Retina (tissue), 1 donor: ENCODE measurements at places on chromosomes 5 and 9.

DNA sequence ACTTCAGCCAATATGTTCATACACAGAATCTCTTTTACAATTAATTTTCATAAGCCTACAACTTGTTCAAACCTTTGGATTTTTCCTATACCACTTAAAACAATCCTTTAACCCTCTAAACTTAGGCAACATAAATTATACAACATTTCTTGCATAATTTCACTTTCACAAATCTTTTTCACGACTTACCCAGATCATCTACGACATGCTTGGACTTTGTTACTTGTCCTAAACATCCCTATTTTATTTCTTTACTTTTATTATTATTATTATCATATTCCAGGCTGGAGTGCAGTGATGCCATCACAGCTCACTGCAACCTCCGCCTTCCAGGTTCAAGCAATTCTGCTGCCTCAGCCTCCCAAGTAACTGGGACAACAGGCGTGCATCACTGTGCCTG lies 68.0 kb downstream of the CACNA1B start:
- DNase-seq, result no peak

- DNase-seq, result no peak
Observed at GRCh38 chr9:15417626-15418025, 5.0 kb upstream of the SNAPC3 start.

GRCh38 chr9:80498001-80498555 lies 926.3 kb downstream of the TLE4 start:
- DNase-seq, result peak; percentile 21

DNA sequence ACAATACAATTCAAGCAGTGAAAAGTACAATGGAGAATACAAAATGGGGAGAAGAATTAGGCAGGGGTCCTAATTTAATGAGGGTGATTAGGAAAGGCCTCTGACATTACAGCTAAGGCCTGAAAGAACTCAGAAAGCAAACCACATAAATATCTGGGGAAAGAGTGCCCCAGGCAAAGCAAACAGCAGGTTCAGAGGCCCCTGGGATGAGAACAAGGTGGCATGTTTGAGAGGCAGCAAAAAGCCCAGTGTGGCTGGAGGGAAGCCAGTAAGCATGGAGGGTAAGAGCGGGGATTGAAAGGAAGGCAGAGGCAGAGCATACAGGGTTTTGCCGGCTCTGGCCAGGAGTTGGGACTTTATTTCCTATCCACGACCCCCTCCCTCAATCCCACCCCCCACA lies 33.4 kb upstream of the VDAC1 start:
- no peak for DNase-seq

DNA sequence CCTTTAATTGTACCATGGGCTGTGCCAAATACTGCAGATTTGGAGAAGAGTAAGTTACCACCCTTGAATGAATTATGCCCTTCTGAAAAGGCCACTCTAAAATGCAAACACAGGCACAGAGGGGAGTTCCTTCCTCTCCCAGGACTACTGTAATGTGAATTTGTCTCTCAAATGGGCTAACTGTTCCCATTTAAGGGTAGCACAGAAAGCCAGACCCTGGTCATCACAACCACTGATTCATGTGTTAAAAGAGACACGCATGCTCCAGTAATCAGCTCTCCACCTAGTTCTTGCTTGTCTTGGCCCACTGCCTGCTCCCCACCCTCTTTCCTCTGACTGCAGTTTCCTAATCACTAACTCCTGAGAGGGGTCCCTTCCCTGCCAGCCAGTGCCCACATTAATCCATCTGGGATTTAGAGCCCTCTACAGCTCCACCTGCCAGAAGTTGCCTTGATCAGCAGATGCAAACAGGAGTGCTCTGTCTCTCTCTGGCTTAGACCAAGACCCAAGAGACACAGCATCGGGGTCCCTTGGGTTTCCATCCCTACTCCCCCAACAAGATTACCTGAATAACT lies 382.4 kb downstream of the TMEM167A start:
- DNase-seq, result no peak

- DNase-seq, result peak; percentile 93
Observed at GRCh38 chr5:112419164-112419985, at the start of gene EPB41L4A. Gene EPB41L4A, minus strand, starts transcription at chr5:112419277. Its CDS starts 238 bp downstream, at chr5:112419039.

DNA sequence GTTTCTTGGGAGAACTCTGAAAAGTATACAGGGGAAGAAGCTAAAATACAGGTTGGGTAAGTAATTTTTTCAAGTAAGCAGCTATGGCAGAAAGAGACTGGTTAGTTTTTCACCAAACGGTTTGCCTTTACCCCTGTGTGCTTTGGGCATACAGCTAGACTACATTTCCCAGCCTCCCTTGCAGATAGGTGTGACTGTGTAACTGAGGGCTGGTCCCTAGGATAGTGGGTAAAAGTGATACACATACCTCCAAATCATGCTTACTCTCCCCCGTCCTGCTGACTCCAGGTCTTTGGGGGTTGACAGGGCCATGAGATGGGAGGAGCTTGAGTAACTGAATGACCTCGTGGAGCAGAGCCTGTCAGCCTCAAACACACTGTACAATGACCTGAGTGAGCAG lies 208.6 kb upstream of the GDNF start:
- DNase-seq, result no peak

GRCh38 chr5:67548520-67549295 lies 352.1 kb upstream of the CD180 start:
- no peak for DNase-seq

DNA sequence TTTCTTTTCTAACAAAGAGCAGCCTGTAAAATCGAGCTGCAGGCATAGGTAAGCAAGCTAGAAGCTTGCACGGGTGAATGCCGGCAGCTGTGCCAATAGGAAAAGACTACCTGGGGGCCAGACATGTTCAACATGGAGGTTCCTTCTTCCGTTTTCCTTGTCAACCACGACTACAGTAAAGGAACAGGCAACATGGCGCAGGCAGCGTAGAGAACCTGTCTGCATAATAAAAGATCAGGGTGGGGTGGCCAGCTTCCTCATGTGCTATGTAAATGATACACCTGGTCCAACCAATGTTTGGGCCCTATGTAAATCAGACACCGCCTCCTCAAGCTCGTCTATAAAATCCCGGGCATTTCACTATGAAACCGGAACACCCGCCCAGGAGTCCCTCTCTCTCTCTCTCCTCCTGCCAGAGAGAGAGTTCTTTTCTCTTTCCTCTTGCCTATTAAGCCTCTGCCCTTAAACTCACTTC lies 103.8 kb upstream of the LIFR start:
- no peak for DNase-seq

GRCh38 chr5:43039471-43040286 lies 440 bp downstream of the ANXA2R start:
- peak; percentile 84 for DNase-seq

DNA sequence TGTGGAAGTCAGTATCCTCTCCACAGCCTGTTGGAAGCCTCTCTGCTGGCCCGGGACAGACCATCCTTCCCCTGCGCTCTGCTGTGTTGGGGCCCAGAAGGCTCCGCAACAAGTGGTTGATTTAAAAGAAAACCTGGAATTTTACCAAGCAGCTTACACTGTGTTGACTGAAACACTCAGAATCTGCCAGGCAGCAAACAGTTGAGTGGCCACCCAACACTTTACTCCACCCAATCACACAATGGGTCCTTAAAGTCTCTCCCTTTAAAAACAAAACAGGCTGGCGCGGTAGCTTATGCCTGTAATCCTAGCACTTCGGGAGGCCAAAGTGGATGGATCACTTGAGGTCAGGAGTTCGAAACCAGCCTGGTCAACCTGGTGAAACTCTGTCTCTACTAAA lies 28.0 kb upstream of the DMRT3 start:
- DNase-seq, result no peak

DNA sequence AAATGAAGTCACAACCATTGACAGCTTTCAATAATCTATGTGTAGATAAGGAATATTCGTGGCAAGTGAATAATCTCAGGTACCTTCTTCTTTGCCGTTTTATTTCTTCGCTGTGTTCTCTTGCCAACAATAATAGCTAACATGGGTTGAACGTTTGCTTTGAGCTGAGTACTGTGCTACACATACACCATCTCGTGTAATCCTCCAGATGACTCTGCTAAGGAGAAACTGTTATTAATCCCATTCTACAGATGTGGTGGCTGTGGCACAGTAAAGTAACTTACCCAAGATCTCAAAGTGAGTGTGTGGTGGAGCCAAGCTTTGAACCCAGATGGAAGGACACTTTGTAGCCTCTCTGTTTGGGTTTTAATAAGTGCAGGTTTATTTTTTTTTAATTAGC lies 179.7 kb downstream of the C9orf152 start:
- DNase-seq, result no peak

DNA sequence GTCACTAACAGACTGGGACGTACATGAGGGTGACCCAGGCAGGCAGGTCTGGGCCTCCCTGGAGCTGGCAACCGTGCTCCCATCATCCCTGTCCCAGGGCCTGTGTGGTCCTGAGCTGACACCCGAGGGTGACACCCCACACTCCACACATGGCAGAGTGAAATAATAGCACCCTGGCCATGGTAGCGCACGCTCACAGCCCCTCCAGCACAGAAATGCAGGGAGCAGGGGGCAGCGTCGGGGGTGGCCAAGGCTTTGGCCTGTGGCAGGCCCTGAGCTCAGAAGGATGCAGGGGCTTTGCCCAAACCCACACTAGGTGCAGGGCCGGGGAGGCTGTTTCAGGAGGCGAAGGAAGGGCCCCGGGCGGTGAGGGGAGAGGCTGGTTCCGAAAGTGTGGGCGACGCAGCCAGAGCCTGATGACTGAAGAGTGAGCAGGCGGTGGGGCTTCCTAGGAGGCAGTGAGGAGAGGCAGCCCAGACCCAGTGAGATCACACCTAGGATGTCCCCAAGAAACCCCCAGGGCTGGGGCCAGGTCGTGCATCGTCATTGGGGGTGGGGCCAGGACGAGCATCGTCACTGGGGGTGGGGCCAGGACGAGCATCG lies 12.9 kb downstream of the OR2V2 start:
- DNase-seq, result peak; percentile 60

DNA sequence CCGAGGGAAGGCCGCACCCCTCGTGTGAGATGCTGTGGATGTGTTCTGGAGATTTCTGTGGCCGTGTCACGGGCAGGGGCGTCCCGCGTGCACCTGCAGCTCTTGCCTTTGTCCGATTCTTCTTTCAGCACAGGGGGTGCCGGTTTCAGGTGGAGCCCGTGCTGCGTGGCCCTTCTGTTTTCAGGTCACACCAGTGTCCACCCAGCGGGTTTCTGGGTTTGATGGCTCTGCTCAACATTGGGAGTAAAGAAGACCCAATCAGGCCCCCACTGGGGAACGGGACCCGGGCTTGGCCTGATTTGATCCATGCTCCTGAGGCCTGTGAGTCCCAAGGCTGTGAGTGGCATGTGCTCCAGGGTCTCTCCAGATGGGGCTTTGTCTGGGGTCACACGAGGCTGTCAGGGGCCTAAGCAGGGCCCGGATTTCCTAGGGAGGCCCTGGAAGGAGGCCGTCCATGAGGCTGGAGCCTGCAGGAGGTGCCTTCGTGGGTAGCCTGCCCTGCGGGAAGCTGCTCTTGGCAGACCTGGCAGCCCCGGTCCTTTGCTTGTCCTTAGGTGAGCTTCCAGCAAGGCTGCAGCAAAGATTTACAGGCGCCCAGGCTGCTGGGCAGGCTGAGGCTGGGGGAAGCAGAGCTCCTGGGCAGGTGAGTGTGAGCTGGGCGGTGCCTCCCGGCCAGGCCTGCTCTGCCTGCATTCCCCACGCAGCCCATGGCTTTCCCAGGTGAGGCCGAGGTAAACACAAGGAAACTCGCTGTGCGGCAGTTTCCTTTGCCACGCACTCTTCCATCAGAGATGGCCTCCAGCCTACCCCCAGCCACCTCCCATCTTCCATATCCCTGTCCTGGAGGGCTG lies 12.8 kb downstream of the MRPL36 start:
- no peak for DNase-seq

DNA sequence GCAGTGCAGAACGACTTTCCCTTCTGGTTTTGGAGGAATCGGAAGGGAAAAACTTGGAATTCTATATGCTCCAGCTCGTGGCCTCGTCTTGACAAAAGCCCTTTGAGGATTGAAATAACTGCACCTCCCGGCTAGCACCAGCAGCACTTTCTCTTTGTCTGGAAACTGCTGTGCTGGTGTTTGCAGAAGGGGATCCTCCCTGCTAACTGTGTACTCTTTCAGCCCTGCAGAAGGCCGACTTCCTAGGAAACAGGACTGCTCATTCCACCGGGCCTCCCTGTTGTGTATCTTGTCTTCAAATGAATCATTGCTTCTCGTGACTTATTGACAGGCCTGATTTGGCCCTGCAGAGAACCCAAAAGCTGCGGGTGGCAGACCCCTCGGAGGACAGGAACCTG lies 23.6 kb downstream of the STC2 start:
- no peak for DNase-seq

DNA sequence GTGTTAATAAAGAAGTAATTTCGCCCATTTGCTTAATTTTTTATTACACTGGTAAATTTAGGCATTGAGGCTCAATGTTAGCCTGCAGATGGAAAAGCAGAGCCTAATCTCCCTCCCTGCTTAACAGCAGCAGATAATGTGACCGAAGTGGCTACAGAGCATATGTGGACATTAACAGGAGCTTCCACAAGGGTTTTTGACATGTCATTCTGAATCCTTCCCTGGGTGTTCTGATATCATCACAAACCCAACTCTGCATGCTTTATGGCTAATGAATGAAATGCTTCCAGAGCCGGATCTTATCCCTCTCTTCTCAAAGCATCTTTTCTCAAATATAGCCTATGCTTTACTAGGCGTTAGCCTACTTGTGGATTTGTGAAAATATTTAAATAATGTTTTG lies 208.6 kb downstream of the CAAP1 start:
- no peak for DNase-seq

- no peak for DNase-seq
Observed at GRCh38 chr5:10580531-10581423, 16.9 kb downstream of the ANKRD33B start.

GRCh38 chr5:54404568-54404967 lies 50.9 kb upstream of the HSPB3 start:
- DNase-seq, result no peak

GRCh38 chr9:100222674-100223073 lies 123.6 kb downstream of the INVS start:
- peak; percentile 33 for DNase-seq

DNA sequence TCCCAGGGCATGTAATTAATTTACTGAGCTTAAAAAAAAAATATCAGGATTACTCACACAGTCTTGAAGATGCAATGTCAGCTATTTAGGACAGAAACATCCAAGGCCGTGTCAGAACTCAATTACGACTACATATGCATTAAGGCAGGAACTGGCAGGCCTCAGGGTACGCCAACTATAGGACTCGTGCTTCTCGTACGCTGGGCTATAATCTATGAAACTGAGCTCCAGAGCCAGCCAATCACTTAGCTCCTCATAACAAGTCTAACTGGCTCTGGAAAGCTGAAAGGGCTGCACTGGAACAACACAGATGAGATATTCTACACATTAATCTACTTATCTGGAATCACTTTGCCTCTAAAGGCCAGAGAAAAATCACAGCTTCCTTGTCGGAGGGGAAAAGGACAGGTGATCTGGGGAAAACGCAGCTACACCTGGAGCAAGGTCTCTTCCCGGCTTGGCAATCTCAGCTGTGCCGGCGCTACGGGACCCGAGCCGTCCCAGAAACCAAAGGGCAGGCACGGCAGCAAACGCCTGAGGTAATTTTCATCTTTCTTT lies 212.0 kb downstream of the DEPDC1B start:
- no peak for DNase-seq
